ENCODE measurements at places on chromosomes 7 and 10. TPM values are rescaled to one million over a fixed set of nuclear protein-coding genes. Genes with fewer than 3 reads are reported as not detected.

- H3K36me3 ChIP-seq: no peaks in the 10 kb centered on the region
- no peak overlapping the region for H3K4me3 ChIP-seq
These were observed 20.0 kb downstream of the MYO1G start for GRCh38 chr7:44958645-44959344.

The ELAPOR2 gene
- 25.7 TPM for total RNA-seq

The MINDY4 gene
- total RNA-seq: 5.3 TPM

GRCh38 chr7:158595068-158595467, 7.4 kb upstream of the PTPRN2 start:
- H3K4me1 ChIP-seq: no peaks in the 10 kb centered on the region
- H3K36me3 ChIP-seq: no peaks in the 10 kb centered on the region
- no peaks in the 10 kb centered on the region for H3K27me3 ChIP-seq

DNA sequence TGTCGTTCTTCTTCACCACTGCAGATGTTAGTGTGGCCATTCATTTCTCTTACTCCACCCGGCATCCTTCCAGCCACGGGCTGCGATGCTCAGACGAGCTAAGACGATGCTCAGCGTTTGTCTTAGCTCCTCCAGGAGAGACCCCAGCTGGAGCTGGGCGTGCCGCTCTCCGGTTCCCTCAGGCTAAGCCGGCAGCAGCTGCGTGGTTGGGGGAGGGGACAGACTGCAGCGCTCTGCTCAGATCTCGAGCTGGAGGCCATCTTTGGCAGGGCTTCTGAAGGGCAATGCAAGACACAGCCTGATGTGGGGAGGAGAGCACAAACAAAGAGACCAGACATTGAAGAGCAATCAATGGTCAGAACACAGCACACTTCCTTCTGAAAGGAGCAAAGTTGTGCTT, 4.8 kb downstream of the INA start:
- peaks cover 9% of the 10 kb centered on the region for H3K4me1 ChIP-seq
- H3K27ac ChIP-seq: no peak overlapping the region
- no peaks in the 10 kb centered on the region for H3K36me3 ChIP-seq
- H3K27me3 ChIP-seq: peaks cover 30% of the 10 kb centered on the region

DNA sequence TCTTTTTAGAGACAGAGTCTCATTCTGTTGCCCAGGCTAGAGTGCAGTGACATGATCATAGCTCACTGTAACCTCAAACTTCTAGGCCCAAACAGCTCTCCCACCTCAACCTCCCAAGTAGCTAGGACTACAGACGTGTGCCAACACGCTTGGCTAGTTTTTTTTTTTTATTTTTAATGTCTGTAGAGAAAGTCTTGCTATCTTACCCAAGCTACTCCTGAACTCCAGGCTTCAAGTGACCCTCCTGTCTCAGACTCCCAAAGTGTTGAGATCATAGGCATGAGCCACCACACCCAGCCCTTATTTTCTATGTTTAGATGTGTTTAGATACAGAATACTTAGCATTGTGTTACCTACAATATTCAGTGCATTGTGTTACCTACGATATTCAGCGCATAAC, 46.4 kb downstream of the KMT2E start:
- peaks cover 19% of the 10 kb centered on the region for H3K36me3 ChIP-seq
- no peak overlapping the region for H3K4me3 ChIP-seq
- DNase-seq: no peak
- H3K27me3 ChIP-seq: no peaks in the 10 kb centered on the region

GRCh38 chr10:110779489-110779888, 92.2 kb upstream of the PDCD4 start:
- H3K4me3 ChIP-seq: no peak overlapping the region
- H3K4me1 ChIP-seq: peaks cover 7% of the 10 kb centered on the region
- no peak for DNase-seq
- no peak overlapping the region for H3K27ac ChIP-seq
- peaks cover 6% of the 10 kb centered on the region for H3K27me3 ChIP-seq

The CPED1 gene
- total RNA-seq: 3.4 TPM

DNA sequence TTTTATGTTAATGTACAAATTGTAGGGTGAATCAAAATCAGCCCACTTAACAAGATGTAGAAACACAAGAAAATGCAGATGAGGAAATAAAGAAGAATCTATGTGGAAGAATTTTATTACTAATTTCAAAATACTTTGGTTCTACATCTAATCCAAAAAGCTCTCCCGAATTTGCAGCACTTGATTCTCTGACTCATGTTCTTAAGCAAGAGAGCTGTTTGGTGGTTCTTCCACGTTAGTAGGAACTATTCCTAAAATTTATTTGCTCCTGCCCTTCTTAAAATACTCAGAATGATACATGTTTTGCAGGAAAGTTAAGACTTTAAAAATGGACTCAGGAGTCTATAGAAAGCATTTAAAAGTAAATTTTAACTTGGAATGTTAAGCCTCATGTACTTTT, 91.8 kb downstream of the ZMYND11 start:
- H3K27me3 ChIP-seq: no peaks in the 10 kb centered on the region
- no peak overlapping the region for H3K27ac ChIP-seq
- peaks cover 7% of the 10 kb centered on the region for H3K36me3 ChIP-seq
- H3K4me1 ChIP-seq: no peaks in the 10 kb centered on the region
- no peak overlapping the region for H3K4me3 ChIP-seq

DNA sequence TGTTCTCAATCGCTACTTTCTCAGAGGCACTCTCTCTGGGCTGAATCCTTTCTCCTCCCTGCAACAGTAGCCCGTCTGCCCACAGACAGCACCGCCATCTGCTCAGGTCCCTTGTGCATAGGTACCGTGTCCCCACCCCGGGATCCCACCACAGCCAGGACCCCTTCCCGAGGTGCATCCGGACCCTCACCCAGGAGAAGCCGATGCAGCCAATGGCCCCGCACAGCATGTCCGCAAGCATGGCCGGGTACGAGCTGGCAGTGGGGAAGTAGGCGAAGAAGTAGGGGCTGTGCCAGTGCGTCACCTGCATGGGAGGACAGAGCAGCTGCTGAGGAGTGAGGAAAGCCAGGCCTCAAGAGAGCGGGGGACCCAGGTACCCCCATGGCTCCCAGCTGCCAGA, 25.5 kb downstream of the DDC start:
- no peak overlapping the region for H3K27ac ChIP-seq
- H3K27me3 ChIP-seq: peaks cover 6% of the 10 kb centered on the region
- H3K4me1 ChIP-seq: peaks cover 3% of the 10 kb centered on the region
- H3K4me3 ChIP-seq: no peak overlapping the region
- no peaks in the 10 kb centered on the region for H3K36me3 ChIP-seq
- peak; percentile 81 for DNase-seq

- no peaks in the 10 kb centered on the region for H3K27me3 ChIP-seq
- no peaks in the 10 kb centered on the region for H3K36me3 ChIP-seq
- H3K27ac ChIP-seq: peak overlapping the region; percentile 68
- H3K4me1 ChIP-seq: peaks cover 21% of the 10 kb centered on the region
- no peak for DNase-seq
These were observed 54.5 kb downstream of the GBF1 start for GRCh38 chr10:102299873-102300272.

DNA sequence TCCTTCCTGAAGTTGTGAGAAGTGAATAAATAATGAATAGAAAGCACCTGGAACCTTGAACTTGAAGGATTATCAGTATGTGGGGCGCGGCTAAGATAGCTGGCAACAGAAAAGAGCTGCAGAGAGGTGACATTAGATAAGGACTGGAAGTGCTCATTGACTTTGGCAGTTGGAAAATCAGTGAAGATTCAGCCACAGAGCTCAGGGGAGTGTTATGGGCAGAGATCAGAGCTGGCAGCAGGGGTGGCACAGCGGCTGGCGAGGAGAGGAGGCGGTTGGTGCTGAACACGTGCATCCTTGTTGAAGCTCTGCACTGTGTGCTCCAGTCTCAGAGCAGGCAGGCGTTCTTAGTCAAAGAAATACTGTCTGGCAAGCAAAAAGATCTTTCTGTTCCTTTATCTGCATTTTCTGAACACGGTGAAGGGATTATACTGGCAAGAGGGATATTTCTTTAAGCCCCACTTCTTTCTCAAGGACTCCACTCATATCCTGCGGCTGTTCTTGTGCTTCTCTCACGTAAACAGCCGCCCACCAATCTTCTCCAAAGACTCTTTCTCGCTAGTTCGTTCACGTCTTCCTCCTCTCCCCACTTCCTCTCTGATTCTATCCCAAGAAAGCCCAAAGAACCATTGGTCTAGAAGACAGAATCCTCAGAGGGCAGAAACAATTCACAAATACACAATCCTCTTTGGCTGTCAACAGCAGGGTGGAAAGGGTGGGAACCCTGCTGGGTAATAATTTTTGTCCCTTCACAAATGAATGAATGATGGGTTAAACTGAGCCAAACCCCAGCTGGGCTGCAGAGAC, 38.6 kb upstream of the ADD3 start:
- no peak for DNase-seq
- H3K4me3 ChIP-seq: no peak overlapping the region
- no peaks in the 10 kb centered on the region for H3K36me3 ChIP-seq
- H3K27ac ChIP-seq: peak overlapping the region; percentile 25

The ITIH5 gene
- 0.39 TPM for total RNA-seq

GRCh38 chr7:22442187-22442881, 57.7 kb downstream of the STEAP1B start:
- H3K27me3 ChIP-seq: no peaks in the 10 kb centered on the region
- H3K27ac ChIP-seq: no peak overlapping the region
- peaks cover 13% of the 10 kb centered on the region for H3K4me1 ChIP-seq
- DNase-seq: no peak
- no peak overlapping the region for H3K4me3 ChIP-seq
- H3K36me3 ChIP-seq: no peaks in the 10 kb centered on the region

Measured in osteocyte (in vitro differentiated cells).